ENCODE measurements at places on chromosomes 1 and 21. TPM values are rescaled to one million over a fixed set of nuclear protein-coding genes. Genes with fewer than 3 reads are reported as not detected.

The HCN3 gene
- total RNA-seq, result 1.9 TPM

The LIPI gene
- not detected for total RNA-seq

The USP25 gene
- total RNA-seq, result 30.4 TPM

The CLEC20A gene
- total RNA-seq, result not detected

DNA sequence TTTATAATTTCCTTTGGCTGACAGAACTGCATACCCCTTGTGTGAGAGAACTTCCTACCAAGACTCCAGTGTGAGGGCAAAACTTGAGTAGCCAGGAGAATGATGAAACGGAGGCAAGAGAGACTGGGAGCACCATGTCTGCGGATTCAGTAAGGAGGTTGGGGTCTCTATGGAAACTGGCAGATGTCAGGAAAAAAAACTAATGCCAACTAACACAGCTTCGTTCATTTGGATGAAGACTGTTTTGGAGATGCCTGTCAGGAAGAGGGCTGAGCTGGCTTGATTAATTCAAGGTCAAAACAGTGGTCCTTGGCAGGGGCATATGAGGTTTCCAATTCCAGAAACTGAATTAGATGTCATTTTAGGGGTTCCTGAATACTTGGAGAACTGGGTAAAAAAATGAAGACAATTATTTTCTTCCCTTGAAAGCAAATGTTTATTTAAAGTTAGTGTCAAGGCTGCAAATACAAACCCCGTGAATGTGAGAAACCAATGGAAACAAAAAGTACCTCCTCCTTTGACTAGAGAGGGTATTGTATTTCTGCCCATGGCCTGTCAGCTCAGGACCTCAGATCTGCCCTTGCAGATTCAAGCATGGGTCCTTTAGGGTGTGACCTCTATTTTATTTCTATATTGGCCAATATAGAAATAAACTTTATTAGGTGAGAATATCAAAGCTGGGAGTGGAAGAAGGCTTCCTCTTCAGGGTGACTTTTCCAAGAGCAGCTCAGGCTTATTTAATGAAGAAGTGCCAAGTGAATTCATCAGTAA, 110.5 kb downstream of the MAST2 start:
- H3K4me1 ChIP-seq, result no peaks in the 10 kb centered on the region
- no peaks in the 10 kb centered on the region for H3K27me3 ChIP-seq

- no peak overlapping the region for H3K27ac ChIP-seq
- DNase-seq, result no peak
- no peaks in the 10 kb centered on the region for H3K4me1 ChIP-seq
These were observed 42.9 kb upstream of the CITED4 start for GRCh38 chr1:40905061-40905460.

DNA sequence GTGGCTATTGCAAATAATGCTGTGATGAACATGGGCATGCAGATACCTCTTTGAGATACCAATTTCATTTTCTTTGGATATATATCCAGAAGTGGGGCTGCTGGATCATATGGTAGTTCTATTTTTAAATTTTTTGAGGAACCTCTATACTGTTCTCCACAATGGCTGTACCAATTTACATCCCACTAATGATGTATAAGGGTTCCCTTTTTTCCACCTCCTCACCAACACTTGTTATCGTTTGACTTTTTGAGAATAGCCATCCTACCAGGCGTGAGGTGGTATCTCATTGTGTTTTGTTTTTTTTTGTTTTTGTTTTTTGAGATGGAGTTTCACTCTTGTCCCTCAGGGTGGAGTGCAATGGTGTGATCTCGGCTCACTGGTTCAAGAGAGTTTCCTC, 6.6 kb upstream of the NUCKS1 start:
- no peaks in the 10 kb centered on the region for H3K4me1 ChIP-seq
- no peaks in the 10 kb centered on the region for H3K27me3 ChIP-seq
- no peak overlapping the region for H3K27ac ChIP-seq
- no peak overlapping the region for H3K4me3 ChIP-seq
- no peaks in the 10 kb centered on the region for H3K36me3 ChIP-seq

GRCh38 chr1:216576234-216576937, 146.8 kb downstream of the ESRRG start:
- no peaks in the 10 kb centered on the region for H3K27me3 ChIP-seq
- no peak overlapping the region for H3K4me3 ChIP-seq
- no peak for DNase-seq
- H3K4me1 ChIP-seq, result no peaks in the 10 kb centered on the region
- no peak overlapping the region for H3K27ac ChIP-seq

GRCh38 chr1:211667065-211667617, 8.3 kb downstream of the NEK2 start:
- no peaks in the 10 kb centered on the region for H3K36me3 ChIP-seq
- no peak overlapping the region for H3K27ac ChIP-seq
- no peak for DNase-seq
- no peak overlapping the region for H3K4me3 ChIP-seq
- H3K4me1 ChIP-seq, result no peaks in the 10 kb centered on the region

- peak overlapping the region; percentile 68 for H3K27ac ChIP-seq
- no peak for DNase-seq
- no peak overlapping the region for H3K4me3 ChIP-seq
These were observed 18.0 kb downstream of the CSF1 start for GRCh38 chr1:109928591-109929111.

DNA sequence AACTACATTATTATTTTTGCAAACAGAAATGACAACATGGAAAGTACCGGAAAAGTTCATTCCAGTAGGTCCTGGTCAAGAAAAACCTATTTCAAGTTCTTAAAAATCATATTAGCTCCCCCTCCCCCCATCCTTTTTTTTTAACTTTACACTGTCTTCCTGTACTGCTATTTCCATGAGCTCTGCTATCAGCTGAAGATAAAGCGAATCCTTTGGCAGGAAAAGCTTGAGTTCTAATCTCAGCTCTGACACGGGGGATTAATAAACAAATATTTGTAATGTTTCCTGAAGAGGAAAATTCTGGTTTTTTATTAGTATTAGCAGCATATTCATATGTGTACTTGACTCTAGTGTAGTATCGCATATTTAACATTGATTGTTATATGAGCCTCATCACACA, 190.7 kb upstream of the ESRRG start:
- H3K27ac ChIP-seq, result no peak overlapping the region
- no peaks in the 10 kb centered on the region for H3K27me3 ChIP-seq
- H3K4me3 ChIP-seq, result no peak overlapping the region
- no peak for DNase-seq

DNA sequence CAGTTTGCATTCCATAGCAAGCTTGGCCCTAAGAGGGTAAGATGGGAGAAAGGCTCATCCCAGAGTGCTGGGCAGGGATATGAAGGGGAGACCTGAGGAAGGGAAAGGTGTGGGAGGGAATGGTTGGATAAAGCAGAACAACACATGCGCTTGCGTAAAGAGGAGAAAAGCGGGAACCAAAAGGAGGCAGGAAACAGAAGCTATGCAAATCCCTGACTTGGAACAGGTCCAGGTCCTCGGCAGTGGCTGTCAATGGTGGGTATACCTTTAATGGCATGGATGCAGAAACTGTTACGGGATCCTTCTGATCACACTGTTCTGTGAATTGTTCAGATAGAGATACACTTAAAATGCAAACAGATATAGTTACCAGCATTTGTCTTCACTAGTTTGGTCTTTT, 455.6 kb downstream of the SIPA1L2 start:
- H3K36me3 ChIP-seq, result no peaks in the 10 kb centered on the region
- H3K4me1 ChIP-seq, result no peaks in the 10 kb centered on the region
- no peak overlapping the region for H3K4me3 ChIP-seq
- no peak overlapping the region for H3K27ac ChIP-seq
- H3K27me3 ChIP-seq, result no peaks in the 10 kb centered on the region

- H3K4me1 ChIP-seq, result no peaks in the 10 kb centered on the region
- H3K36me3 ChIP-seq, result no peaks in the 10 kb centered on the region
- H3K27me3 ChIP-seq, result no peaks in the 10 kb centered on the region
- no peak for DNase-seq
These were observed 8.6 kb downstream of the ZZZ3 start for GRCh38 chr1:77673716-77674355.

DNA sequence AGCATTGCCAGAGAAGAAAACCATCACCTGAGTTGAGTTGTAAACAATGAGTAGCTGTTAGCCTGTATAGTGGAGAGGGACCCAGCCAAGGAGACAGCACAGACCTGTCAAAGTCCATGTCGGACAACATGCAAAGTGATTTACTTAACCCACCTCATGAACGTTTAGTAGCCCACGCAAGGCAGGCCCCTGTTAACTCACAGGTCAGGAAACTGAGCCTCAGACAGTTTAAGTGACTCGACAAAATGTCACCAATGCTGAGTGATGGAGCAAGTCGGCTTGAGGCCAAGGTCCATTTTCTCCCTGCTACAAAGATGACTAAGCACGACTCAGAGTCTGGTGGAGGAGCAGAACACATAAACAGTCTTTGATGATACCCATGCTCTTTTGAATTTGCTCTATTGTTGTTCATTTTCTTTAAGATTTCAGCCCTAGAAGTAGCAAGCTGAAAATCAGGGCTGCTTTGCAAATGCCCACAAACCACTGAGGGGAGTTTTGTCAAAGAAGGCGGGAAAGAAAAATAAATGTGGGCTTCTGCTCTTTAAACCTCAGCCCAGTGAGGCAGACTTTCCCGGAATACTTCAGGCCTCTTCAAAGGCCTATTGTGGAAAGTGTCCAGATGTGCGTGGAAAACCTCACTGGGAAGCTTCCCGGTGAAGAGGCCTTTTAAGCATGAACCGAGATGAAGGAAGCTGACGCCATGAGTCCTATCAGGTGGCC, 83.8 kb upstream of the HOOK1 start:
- H3K36me3 ChIP-seq, result no peaks in the 10 kb centered on the region
- H3K27me3 ChIP-seq, result no peaks in the 10 kb centered on the region
- DNase-seq, result peak; percentile 20
- peak overlapping the region; percentile 46 for H3K27ac ChIP-seq
- H3K4me3 ChIP-seq, result no peak overlapping the region
- H3K4me1 ChIP-seq, result peaks cover 2% of the 10 kb centered on the region

DNA sequence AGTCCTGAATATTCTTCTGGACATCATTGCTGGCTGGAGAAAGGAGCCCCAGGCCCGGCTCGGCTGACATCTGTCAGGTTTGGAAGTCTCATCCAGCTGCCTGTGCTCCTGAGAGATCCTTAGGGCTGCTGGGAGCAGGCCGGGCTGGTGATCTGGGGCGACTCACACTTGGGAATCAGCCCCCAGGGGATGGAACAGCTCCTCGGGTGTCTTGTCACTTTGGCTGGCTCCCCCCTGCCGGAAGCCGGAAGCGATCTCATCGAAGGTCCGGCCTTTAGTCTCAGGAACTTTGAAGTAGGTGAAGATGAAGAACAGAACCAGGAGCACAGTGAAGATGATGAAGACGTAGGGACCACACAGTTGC, 31.8 kb downstream of the SLC2A1 start:
- peaks cover 2% of the 10 kb centered on the region for H3K4me1 ChIP-seq
- no peak overlapping the region for H3K27ac ChIP-seq
- peaks cover 32% of the 10 kb centered on the region for H3K36me3 ChIP-seq

DNA sequence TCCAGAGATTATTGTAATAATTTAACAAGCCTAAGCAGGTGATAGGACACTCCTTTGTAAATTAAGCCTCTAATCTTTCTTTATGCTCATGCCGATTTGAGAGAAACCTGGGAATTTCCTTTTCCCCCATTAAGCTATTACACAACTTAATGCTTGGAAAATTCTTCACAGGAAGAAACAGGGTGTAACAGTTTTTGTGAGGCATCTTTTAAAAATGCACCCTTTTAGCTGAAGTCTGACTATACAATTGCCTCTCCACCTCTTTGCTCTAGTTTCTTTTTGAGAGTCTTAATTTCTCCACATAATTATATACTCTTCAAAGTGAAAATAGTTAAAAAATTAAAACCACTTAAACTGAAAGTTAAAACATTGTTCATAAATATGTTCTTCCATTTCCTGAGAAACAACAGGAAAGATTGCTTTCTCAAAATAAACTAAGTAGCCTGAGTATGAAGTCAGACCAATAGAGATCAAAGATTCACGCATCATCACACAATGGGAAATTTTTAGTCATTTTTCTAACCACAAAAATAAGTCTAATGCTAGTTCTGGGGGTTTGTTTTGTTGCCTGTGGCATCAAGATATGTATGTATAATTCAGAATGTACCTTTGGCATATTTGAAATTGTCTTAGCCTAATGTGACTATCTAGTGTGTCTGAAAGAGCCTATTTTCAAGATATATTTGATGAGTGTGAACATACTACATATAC, 34.7 kb downstream of the LRRC8D start:
- no peak for DNase-seq
- H3K4me1 ChIP-seq, result no peaks in the 10 kb centered on the region
- no peaks in the 10 kb centered on the region for H3K36me3 ChIP-seq
- H3K27me3 ChIP-seq, result no peaks in the 10 kb centered on the region

DNA sequence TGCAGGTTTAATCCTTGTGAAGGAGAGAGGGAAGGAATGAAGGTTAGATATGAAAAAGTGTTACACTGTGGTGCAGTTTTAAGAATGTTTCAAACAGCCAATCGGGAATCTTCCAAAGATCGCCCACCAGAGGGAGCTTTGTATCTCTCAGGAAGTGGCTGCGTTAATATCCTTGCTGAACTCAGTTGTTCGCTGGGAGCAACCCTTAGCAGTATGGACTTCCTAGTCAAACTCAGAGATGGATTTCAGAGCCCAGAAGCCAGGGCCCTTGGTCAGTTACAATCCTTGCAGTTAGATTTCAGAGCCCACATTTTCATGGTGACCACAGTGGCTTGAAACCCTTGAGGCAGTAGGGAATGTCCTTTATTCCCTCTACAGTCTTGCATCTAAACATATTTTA, 136.2 kb downstream of the NTNG1 start:
- H3K36me3 ChIP-seq, result no peaks in the 10 kb centered on the region
- no peak overlapping the region for H3K27ac ChIP-seq
- DNase-seq, result peak; percentile 5
- no peak overlapping the region for H3K4me3 ChIP-seq

- H3K4me1 ChIP-seq, result no peaks in the 10 kb centered on the region
- no peaks in the 10 kb centered on the region for H3K36me3 ChIP-seq
- no peak overlapping the region for H3K4me3 ChIP-seq
- no peak overlapping the region for H3K27ac ChIP-seq
- DNase-seq, result no peak
- H3K27me3 ChIP-seq, result no peaks in the 10 kb centered on the region
These were observed 700.1 kb downstream of the KCNT2 start for GRCh38 chr1:195908121-195908520.

Measured in prostate gland (tissue), 2 donors.